ENCODE measurements at places on chromosomes 11 and 22.
A peak's percentile ranks its signal among the peaks of the same experiment; 100 is the strongest.

- no peak for DNase-seq
Measured at GRCh38 chr11:19394525-19395016, 153.8 kb upstream of the E2F8 start.

- no peak for DNase-seq
Measured at GRCh38 chr11:45702511-45702910, 37.1 kb upstream of the CHST1 start.

DNA sequence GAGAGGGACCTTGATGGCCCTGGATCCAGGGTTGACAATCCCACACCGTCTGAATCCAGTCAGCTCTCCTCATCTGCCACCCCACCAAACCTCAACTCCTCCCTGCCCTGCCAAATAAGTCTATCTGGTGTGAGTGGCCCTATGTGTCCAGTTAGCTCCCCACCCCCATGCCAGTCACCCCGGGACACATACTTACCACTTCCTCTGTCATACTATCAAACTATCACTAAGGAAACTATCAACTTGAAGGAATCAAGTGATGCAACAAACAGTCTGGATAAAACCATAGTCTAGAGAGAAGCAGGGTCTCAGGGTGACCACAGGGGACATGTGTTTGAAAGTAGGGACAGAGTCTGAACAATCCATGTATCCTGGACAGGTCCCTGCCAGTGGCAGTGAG lies 13.2 kb upstream of the CSF2RB start:
- no peak for DNase-seq

GRCh38 chr22:48209473-48210197 lies 1447.2 kb downstream of the TBC1D22A start:
- DNase-seq: no peak

- DNase-seq: no peak
Measured at GRCh38 chr11:13852481-13852880, 110.0 kb upstream of the SPON1 start.

DNA sequence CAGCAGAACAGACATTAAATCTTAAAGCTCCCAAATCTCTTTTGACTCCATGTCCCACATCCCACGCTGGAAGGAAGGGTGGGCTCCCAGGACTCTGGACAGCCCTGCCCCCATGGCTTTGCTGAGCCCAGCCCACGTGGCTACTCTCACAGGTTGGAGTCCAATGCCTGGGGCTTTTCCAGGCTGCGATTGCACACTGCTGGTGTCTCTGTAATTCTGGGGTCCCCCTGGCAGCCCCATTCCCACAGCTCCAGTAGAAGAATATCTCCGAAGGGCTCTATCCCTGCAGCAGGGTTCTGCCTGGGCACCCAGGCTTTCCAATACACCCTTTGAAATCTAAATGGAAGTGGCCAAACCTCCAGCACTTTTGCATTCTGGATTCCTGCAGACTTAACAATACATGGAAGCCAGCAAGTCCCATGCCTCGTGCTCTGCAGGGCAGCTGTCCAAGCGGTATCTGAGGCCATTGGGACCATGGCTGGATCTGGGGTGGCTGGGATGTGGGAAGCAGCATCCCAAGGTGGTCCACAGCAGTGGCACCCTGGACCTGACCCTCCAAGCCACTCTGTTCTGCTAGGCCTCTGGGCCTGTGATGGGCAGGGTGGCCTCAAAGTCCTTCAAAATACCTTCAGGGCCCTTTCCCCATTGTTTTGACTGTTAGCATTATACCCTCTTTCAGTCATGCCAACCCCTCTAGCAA lies 47.9 kb upstream of the TH start:
- no peak for DNase-seq

GRCh38 chr22:35938226-35938625 lies 90.4 kb downstream of the RBFOX2 start:
- no peak for DNase-seq

GRCh38 chr11:101974255-101974654 lies 57.9 kb upstream of the ANGPTL5 start:
- no peak for DNase-seq

DNA sequence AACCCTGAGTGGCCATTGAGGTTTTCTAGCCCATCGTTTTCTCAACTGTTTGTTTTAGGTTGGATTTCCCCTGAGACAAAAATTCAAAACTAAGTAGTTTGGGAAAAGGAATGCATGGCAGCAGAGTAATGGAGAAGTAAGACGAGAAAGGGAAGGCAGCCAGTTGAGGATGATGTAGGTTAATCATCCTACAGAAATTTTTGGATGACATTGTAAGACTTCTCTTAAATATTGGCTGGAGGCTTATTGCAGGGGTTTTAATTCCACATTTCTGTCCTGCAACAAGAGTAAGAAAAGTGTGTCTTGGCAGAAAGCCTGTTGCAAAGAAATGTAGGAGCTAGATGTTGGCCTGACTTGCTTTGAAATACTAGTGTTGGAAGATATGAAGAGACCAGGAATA lies 308.8 kb downstream of the LUZP2 start:
- no peak for DNase-seq

GRCh38 chr22:50630376-50630775 lies 2.4 kb upstream of the ARSA start:
- DNase-seq: no peak

DNA sequence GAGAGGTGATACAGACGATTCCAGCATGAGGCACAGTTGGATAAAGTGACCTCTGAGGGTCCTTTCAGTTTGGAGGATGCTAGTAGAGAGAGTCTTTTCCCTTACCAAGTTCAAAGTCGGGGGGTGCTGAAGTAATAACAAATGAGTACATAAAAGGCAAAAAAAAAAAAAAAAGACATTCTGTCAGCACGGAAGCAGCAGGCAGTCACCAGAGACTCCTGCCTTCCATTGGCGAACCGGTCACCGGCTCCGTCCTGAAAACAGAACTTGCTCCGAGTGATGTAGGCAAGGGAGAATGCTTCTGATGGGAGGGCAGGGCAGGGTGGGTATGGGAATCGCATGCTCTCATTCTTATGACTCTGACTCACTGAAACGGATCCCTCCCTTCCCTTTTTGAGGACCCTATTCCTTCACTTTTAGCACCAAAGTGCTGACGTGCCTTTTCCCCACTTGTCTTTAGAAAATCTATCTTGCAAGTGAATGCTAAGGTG lies 65.9 kb downstream of the PRR5L start:
- DNase-seq: peak; percentile 97

GRCh38 chr11:61626580-61627380 lies 45.9 kb upstream of the SYT7 start:
- DNase-seq: no peak

GRCh38 chr11:44779736-44780520 lies 53.2 kb downstream of the TSPAN18 start:
- DNase-seq: no peak

GRCh38 chr22:33819743-33820142 lies 100.5 kb downstream of the LARGE1 start:
- DNase-seq: no peak

- DNase-seq: no peak
Measured at GRCh38 chr11:84905411-84905810, 721.7 kb downstream of the DLG2 start.

GRCh38 chr11:70233511-70233934 lies 30.4 kb downstream of the FADD start:
- DNase-seq: peak; percentile 79

DNA sequence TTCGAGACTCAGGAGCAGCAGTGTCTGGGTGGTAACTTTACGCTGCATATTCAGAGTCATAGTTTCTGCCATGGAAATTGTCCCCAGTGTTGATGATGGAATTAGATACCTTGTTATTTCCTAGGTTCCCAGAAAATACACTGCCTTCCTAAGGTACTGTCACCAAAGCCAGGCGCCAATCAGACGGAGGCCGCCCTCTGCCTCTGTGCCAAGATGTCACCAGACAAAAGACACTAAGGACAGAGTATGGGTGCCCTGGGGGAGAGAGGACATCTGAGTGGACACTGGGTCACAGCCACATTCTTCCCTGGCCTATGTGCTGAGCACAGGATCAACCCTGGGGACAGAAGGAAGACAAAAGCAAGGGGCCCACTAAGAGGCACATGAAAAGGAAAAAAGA lies 11.2 kb downstream of the PLA2G6 start:
- DNase-seq: no peak

- no peak for DNase-seq
Measured at GRCh38 chr11:40255457-40255856, 1204.0 kb downstream of the LRRC4C start.

DNA sequence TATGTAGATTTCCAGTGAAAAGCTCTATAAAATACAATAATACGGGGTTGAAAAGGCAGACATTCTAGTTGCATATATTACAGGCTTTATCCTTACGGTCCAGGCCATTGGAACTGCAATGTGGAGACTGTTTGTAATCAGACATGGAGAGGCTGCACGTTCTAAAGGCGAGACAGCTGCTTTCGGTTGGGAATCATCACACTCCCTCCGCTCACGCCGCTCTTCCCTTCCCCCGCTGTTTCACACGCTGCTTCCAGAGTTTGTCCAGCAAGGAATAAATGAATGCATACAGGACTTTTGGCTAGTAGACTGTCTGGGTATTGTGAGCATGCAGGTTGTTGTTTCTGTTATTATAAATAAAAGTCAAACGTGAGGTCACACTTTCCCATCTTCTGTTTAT lies 13.5 kb upstream of the EFCAB6 start:
- DNase-seq: no peak

- no peak for DNase-seq
Measured at GRCh38 chr11:132894606-132895005, 637.7 kb downstream of the OPCML start.

GRCh38 chr22:17733466-17733865 lies 40.8 kb downstream of the BID start:
- DNase-seq: no peak

DNA sequence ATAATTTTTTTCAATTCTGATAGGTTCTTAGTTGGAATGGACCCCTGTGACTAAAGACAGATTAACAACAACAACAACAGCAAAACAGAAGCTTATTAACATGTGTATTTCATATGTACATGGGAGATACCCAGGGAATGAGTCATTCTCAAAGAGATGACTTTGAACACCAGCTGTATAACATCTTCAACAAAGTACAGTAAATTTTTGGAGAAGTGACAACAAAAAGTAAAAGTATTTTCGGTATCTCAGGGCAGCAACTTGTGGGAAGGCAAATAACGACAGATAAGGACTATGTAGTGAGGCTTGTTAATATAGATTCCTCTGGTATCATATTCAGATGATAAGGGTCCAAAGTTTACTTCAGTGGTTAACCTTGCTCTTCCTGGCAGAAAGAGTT lies 573.4 kb upstream of the RAG2 start:
- DNase-seq: no peak

DNA sequence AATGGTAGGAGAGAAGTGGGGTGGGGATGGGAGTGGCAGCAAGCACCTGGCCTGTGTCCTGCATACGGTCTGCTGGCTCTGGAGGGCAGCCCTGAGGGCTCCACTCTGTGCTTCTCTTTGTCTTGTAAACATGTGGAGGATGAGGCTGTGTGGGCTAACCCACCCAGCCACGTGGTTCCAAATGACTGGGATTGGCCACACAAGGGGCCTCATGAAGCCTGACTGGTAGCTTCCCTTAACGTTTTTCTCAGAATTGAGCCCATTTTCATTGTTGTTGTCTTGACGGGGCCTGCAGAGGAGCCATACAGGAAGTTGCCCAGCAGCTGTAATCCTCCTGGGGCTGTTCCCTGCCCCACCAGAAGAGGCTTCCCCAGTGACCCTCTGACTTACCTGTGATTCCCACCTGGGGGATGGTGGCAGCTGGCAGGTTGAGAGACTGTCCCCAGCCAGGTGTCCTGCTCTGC lies 18.0 kb downstream of the DERL3 start:
- no peak for DNase-seq

GRCh38 chr11:64245401-64245796 lies 1.3 kb downstream of the PPP1R14B start:
- no peak for DNase-seq

- DNase-seq: no peak
Measured at GRCh38 chr11:128029219-128029722, 558.1 kb downstream of the ETS1 start.

- no peak for DNase-seq
Measured at GRCh38 chr11:15930442-15931025, 425.8 kb downstream of the SOX6 start.

- no peak for DNase-seq
Measured at GRCh38 chr11:123235117-123235655, 40.1 kb upstream of the CLMP start.

- no peak for DNase-seq
Measured at GRCh38 chr22:29689880-29690213, 30.0 kb upstream of the CABP7 start.

DNA sequence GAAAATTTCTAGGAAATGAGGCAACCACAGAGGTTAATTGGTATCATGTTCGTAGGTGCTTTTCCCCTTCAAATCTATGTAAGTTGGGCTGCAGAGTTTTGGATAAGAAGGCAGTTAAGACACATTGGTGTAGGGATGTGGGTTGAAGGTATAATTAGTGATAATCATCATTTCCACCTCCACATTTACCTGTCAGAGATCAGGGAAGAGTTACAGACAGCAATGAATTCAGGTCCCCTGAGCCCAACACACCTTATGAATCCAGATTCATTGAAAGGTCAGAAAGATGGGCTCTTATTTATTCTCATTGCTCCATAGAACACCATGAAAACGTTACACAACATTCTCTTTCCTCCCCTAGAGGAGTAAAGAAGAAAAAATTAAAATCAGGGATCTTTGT lies 308.7 kb downstream of the C11orf87 start:
- no peak for DNase-seq

DNA sequence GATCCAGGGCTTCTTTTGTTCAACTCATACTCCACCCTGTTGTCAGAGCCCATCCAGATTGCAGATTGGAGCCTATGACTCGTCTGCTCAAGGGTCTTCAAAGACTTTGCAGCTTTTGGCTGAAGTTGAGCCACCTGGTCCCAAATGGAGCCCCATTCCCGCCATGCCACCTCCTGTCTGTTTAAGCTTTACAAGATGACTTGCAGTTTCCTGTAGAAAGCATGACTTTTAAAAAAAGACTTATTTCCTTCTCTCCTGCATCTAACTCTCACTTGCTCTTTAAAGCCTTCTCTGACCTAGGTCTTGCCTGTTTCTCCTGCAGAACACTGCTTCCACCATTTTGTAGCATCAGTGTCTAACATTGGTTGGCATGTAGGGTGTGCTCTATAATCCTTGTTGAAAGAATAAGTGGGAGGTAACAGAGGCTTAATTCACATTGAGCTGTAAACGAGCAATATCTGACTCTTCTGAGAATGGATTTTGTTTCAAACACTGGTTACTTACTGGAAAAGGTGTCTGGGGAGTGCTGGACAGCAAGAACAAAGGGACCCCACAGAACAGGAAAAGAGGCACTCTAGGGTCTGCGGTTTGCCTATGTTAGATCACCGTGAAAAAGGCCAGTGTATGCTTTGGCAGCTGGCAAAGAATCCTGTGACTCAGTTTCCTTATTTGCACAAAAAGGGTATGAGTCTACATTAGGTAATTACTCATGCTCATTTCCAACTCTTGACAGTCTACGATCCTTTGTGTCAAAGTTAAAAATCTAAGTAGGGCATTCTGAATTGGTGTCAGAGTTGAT lies 30.3 kb downstream of the NF2 start:
- DNase-seq: no peak

- no peak for DNase-seq
Measured at GRCh38 chr11:40170078-40170477, 1289.4 kb downstream of the LRRC4C start.

DNA sequence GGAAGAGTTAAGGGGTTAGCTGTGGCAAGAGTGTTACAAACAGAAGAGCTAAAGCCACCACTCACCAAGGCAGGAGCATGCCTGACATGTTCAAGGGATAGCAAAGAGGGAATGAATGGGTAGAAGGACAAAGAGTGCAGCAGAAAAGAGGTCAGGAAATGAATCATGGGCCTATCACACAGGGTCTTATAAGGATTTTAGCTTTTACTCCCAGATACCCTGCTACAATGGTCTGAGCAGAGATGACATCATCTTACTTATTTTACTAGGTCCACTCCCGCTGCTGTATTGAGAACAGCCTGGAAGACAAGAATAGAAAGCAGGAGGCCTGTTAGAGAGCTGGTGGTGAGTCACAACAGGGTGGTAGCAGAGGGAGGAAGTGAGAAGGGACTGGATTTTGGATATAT lies 9.8 kb downstream of the TRAF6 start:
- DNase-seq: peak; percentile 73

Data from HS-27A (cell line).